ENCODE measurements at places on chromosomes 5 and 9.

DNA sequence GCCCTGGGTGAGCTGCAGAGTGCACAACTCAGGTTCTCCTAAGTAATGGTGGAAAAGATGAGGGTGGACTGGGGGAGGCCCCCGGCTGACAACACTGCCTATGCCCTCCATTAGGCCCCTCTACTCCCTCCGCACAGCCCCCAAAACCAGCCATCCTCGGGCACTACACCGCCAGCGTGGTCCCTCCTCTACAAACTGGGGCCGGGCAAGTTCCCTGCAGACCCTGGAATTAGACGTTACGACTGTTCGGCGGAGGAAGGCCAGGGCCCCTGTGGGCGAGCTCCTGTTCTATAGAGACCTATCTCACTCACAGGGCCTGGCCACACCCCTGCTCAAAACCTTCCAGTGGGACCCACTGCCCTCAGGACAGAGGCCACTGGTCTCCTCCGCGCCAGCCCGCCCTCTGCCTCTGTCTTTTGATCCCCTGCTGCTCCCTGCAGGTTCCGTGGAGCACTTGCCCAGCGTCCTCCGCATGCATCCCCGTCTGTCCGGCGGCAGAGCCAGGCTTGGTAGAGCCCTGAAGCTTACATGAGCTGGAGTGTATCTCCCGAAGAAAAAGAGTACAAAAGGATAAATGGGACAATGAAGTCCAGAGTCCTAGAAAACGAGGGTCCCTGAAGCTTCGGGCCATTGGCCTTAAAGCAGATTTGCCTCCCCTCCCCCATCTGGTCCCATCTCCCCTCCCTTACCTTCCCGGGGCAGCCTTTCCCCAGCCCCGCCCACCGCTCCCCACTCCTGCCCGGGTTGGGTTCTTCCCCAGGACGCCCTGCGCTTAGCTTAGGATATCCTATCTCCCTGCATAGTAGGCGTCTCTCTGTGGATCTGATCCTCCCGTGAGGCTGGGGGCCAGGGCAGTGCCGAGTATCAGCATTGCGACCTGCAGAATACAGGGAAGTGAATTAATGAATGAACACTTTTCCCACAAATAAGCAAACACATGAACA is 71.3 kb downstream of the HRH2 start:
- no peak for DNase-seq

DNA sequence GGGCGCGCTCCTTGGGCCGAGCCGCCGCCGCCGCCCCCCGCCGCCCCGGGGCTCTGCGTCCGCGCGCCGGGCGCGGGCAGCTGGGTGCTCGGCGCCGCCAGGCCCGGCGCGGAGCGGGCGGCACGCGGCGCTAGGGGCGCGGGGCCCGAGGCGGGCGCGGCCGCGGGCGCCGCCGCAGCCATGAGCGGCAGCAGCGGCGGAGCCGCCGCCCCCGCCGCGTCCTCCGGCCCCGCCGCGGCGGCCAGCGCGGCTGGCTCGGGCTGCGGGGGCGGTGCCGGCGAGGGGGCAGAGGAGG is 351 bp downstream of the TRIO start:
- no peak for DNase-seq

- DNase-seq: no peak
Observed at GRCh38 chr5:94249430-94249829, 369.0 kb downstream of the KIAA0825 start.

DNA sequence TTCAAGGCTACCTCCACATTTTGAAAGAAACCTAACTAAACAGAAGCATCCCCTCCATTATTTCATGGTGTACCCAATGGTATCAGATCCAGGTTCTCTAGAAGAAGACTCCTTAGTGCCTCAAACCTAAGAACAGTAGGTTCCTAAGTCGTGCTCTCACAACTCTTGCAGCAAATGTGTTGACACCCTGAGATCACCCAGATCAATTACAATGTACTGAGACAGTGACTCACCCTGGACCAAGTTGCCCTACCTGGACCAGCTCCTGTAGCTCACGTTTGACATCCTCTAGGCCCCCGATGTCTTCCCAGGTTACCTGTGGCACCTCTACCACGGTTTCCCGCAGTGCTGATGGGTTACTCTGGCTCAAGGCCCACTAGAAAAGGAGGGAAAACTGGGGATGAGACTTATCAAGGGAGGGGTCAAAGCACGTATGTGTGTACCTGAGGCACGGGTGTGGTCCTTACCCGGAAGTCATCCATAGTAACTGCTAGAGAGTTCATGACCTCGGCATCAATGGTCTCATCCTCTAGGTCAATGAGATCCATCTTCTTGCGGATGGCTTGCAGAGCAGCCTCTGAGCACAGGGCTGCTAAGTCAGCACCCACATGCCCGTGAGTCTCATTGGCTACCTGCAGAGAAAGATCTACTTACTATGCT is 11.7 kb downstream of the VCP start:
- no peak for DNase-seq

GRCh38 chr9:128945798-128946501 is 1.5 kb downstream of the DOLK start:
- no peak for DNase-seq
